ENCODE measurements at places on chromosomes 11 and 22.

GRCh38 chr22:27937453-27937852, 18.4 kb upstream of the PITPNB start:
- DNase-seq = peak; percentile 21

- DNase-seq = no peak
Measured at GRCh38 chr22:47533961-47534803, 771.7 kb downstream of the TBC1D22A start.

- no peak for DNase-seq
Measured at GRCh38 chr11:12906501-12906900, 102.6 kb upstream of the RASSF10 start.

DNA sequence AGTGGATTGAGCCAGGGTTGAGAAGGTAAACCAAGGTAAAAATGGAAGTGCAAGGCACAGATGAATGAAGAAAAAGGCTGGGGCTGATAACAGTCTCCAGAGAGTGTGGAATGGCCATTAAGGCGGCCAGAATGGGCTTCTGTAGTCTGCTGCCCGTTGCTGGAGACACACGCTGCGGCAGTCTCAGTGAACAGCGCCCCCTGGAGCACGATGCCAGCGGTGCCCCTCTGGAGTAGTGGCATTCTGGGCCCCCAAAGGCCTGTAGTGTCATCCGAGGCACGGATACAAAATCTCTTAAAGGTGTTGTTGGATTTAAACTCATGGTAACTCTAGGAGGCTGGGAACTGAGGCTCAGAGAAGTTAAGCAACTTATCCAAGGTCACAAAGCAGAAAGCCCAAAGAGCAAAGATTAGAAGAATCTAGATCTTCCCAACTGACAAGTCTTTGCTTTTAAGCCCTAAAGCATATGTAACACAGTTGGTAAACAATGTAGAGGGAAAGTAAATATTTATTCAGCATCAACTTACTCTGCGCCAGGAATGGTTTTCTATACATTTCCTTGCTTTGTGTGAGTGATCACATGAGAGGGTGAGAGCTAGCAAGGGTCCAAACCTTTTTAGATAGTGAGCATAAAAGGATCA, 18.2 kb downstream of the KCNJ1 start:
- peak; percentile 14 for DNase-seq

GRCh38 chr11:16299884-16300782, 56.2 kb downstream of the SOX6 start:
- no peak for DNase-seq

DNA sequence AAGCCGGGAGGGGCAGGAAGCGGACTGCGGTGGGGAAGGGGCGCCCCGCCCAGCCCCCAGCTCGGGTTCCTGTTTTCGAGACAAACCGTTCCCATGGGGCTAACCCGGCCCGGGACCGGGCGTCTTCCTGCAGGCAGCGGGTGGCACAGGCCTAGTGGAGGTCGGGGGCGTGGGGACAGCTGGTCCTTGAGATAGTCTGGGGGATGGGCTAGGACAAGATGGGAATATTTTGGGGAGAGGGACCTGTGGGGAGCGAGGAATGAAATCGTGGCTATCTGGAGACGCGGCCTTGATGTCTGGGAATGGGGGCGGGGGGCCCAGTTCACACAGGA, 1.2 kb upstream of the RASGRP2 start:
- no peak for DNase-seq

Measured in HepG2 (cell line).